ENCODE measurements at places on chromosomes 7 and 10.

GRCh38 chr7:68977385-68978055 lies 620.8 kb upstream of the AUTS2 start:
- peaks cover 12% of the 10 kb centered on the region for H3K27me3 ChIP-seq
- H3K36me3 ChIP-seq, result no peaks in the 10 kb centered on the region
- H3K27ac ChIP-seq, result peak overlapping the region; percentile 33
- no peak overlapping the region for H3K4me3 ChIP-seq

DNA sequence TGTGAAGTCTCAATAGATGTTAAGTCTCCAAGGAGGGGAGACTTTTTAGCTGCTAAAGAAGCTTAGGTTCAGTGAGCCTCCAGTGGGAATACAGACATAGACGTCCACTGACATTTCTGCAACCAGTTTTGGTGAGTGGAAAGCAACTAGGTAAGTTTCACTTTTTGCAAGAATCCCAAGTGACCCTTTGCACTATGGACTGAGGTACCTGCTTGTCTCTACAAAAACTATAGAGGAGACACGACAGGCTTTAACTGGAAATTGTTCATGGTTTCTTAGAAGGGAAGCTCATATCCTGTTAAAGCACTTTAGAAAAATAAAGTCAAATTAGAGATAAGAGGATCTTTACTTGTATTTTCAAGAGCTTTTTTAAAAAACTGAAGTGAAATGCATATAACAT lies 38.6 kb downstream of the GBF1 start:
- no peaks in the 10 kb centered on the region for H3K27me3 ChIP-seq
- peaks cover 48% of the 10 kb centered on the region for H3K4me1 ChIP-seq
- peaks cover 24% of the 10 kb centered on the region for H3K36me3 ChIP-seq
- H3K27ac ChIP-seq, result no peak overlapping the region

GRCh38 chr7:7181519-7182155 lies 707 bp upstream of the C1GALT1 start:
- H3K27ac ChIP-seq, result peak overlapping the region; percentile 49
- peaks cover 36% of the 10 kb centered on the region for H3K4me1 ChIP-seq

DNA sequence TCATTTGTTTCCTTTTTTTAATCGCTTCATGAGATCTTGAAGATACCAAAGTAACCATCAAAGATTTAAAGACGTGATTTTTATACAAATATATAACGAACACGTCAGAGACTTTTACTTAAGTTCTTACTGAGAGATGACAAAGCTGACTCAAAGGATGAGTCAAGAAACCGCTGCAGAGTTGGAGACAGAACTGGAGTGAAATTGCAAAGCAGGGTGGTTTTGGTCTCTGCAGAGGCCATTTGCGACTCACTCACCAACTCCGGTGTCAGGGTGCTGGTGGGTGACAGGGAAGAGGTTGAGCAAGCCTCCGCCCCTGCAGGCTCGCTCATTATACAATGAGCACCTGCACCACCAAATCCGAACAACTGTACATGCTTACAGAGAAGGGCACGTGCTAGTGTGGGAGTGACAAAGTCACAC lies 75.2 kb downstream of the DNAJB6 start:
- H3K36me3 ChIP-seq, result peaks cover 57% of the 10 kb centered on the region
- no peak overlapping the region for H3K4me3 ChIP-seq
- DNase-seq, result no peak
- peaks cover 29% of the 10 kb centered on the region for H3K4me1 ChIP-seq
- peak overlapping the region; percentile 24 for H3K27ac ChIP-seq

GRCh38 chr7:141251957-141252356 lies 178.1 kb downstream of the TMEM178B start:
- DNase-seq, result no peak
- H3K27ac ChIP-seq, result no peak overlapping the region
- peaks cover 12% of the 10 kb centered on the region for H3K27me3 ChIP-seq
- H3K36me3 ChIP-seq, result no peaks in the 10 kb centered on the region

DNA sequence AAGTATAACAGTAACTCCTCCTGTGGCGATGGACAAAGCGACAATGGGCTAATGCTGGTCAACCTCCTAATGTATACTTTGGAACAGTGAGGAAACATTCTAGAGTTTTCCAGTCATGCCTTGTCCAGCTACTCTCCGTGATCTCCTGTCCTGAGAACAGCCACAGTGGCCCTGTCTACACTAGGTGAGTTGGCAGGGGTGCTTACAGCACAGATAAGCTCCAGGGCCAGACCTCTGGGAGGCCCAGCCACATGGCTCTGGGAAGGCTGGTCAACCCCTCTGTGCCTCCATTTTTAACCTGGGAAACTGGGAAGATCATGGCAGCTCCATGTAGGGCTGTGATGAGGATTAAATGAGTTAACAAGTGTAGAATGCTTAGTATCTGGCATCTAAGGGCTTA lies 57.0 kb downstream of the CLEC2L start:
- no peak for DNase-seq
- no peak overlapping the region for H3K27ac ChIP-seq
- peaks cover 5% of the 10 kb centered on the region for H3K27me3 ChIP-seq
- H3K4me3 ChIP-seq, result no peak overlapping the region
- H3K36me3 ChIP-seq, result peaks cover 55% of the 10 kb centered on the region

DNA sequence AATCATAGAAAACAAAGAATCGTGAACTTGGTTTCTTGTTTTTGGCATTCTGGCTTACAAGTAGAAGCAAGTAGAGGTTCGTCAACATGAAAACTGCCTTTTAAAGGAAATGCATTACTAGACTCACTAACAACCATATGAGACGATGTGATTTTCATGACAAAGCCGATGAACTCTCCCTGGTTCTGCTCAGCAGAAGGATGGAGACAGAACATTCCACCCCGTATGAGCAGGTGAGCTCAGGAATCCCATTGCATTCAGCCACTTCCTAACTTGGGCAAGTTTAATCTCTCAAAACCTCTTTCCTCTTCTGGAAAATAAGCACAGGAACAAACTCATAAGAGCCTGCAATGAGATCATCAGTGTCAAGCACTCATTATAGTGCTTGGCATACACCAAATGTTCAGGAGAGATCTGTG lies 57.4 kb upstream of the SVIL start:
- H3K36me3 ChIP-seq, result peaks cover 19% of the 10 kb centered on the region
- H3K4me3 ChIP-seq, result no peak overlapping the region
- H3K27me3 ChIP-seq, result peaks cover 7% of the 10 kb centered on the region

Measured in nephron progenitor cell (in vitro differentiated cells).